Activated CD8-positive, alpha-beta memory T cell treated with anti-CD3 and anti-CD28 coated beads for 48 hours (primary cell): ENCODE measurements at places on chromosomes 6 and 20.

DNA sequence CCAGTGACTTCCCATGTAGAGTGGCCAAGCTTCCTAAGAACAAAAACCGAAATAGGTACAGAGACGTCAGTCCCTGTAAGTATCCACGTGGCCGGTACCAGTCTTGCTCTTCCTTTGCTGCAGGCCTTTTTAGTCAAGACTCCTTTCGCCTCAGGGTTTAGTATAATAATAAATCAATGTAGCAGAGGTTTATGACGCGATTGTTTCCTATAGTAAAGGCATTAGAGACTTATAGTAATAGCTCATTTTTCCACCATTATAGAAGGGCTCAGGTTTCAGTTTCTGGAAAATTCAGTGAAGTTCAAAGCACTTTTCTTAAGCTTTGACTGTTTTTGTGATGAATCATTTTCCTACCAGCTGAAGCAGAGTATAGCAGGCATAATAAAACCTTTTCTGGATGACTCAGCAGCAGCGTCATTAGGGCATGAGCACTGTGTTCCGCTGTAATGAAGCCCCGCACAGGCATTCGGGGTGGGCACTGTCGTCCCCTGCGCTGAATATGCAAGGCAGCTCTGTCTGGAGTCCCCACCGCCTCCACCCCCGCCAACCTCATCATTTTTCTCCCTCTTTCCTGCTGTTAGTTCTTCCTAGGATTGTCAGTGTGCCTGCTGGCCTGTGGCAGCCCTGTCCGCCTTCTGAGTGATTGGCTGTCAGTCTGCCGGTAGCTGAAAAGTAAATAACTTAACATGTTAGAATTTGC is 51.3 kb downstream of the PTPN1 start:
- DNase-seq: peak; percentile 48

DNA sequence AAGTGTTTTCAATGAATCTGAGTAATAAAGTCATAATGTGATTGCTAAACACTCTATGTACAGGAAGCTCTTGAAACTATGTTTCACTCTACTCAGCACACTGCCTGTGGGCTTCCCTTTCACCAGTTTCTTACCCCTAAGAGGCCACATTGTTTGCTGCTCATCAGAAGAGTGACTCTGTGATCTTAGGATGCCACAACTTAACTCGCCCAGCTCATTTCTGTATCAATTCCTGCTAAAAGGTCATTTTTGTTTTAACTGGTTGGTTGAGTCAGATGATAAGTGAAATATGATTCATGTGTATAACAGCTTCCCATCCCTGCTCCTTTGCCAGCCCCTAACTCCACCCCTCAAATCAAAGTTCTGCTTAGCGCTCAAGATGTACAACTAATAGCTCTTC is 9.8 kb upstream of the NDUFAF4 start:
- no peak for DNase-seq

DNA sequence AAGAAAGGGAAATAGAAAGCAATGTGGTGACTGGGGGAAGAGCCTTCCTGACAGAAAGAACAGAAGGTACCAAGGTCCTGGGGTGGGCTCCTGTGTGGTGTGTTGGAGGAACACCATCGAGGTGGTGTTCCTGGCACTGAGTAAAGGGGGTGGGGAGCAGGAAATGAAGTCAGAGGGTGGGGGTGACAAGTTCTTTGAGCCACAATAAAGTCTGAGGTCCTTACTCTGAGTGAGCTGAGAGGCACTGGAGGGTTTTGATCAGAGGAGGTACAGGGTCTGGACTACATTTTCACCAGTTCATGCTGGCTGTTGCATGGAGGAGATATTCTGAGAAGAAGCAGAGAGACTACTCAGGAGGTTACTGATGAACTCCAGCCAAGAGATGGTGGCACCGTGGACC is 198.2 kb downstream of the GMPR start:
- no peak for DNase-seq

- DNase-seq: no peak
These were observed 59.4 kb upstream of the GNRH2 start for GRCh38 chr20:2984028-2984501.

- DNase-seq: no peak
These were observed 231.2 kb upstream of the PLN start for GRCh38 chr6:118316796-118317384.

- DNase-seq: no peak
These were observed 257.7 kb upstream of the OPRM1 start for GRCh38 chr6:153781306-153781705.

- no peak for DNase-seq
These were observed 28.3 kb upstream of the OCSTAMP start for GRCh38 chr20:46578745-46579144.

DNA sequence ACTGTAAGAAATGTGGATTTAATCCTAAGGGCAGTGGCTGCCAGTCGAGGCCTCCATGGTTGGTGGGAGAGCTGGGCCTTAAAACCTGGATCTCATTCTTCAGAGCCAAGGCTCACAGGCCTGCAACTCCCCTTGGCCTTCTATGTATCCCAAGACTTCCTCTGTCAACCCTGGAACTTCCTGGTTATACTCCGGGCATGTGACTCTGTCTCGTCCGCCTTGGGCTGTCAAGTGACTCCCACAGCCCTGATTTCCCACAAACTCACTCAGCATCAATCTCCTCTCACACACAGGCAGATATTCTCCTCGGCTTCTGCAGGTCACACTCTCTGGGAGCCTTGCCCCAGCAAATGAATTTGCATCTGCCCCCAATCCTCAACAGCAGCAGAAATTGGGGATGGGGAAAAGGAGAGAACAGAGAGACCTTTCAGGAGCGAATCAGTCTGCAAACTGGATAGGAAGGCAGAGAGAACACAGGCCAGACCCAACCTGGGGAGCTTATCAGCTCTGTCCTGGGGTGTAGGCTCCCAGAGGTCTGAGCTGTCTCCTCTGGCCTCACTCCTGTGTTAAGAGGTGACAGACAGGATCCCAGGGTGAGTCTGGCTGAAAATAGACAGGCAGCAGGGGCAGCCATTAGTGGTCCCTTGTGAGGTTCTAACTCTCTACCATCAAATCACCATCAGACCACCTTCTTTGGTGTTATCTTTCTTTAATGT is 30.4 kb upstream of the PREX1 start:
- no peak for DNase-seq

- no peak for DNase-seq
These were observed 87.0 kb downstream of the CDH22 start for GRCh38 chr20:46221256-46221833.

GRCh38 chr6:140966676-140967075 is 1166.0 kb upstream of the GJE1 start:
- no peak for DNase-seq

GRCh38 chr6:36967301-36967700 is 12.8 kb downstream of the PI16 start:
- DNase-seq: no peak

DNA sequence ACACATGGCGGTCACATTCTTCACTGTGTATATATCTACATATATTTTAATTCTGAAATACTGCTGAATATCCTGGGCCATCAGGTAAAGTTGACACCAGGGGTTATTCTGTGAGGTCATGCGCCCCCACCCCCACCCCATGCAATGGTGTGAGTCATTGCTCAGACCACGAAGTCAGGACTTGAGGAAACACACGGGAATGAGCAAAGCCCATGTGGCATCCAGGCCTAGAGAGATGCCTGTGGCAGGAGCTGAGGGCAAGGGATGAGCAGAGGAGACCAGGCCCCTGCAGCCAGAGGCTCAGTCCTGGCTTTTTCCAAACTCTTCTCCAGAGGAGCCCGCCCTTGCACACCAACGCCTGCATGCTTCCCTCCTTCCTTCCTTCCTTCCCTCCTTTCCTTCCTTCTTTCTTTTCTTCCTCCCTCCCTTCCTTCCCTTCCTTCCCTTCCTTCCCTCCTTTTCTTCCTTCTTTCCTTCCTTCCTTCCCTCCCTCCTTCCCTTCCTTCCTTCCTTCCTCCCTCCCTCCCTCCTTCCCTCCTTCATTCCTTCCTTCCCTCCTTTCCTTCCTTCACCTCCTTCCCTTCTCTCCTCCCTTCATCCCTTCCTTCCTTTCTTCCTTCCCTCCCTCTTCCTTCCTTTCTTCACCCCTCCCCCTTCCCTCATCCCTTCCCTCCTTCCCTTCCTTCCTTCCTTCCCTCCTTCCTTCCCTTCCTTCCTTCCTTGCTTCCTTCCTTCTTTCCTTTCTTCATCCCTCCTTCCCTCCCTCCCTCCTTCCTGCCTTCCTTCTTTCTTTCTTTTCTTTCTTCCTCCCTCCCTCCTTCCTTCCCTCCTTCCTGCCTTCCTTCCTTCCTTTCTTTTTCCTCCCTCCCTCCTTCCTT is 72.0 kb upstream of the INSM1 start:
- DNase-seq: no peak

GRCh38 chr20:35506179-35506578 is 23.3 kb downstream of the C20orf173 start:
- DNase-seq: no peak

- no peak for DNase-seq
These were observed 135.2 kb upstream of the TCF21 start for GRCh38 chr6:133753756-133754155.

DNA sequence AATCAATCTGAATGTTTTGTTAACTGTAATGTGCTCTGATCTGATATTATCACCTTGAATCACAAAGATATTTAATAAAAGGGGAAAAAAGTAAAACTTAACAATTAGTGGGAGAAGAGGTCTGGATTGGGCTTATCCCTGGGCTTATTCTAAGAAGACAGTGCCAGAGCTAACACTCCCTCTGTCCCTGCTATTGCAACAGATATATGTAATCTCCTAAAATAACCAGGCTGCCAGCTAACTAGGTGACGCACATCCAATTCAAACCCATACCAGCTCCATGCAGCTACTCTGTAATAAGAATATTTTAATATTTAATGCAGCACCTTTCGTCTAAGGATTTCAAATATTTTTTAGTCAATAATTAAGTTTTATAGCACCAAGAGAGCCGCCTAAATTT is 330.1 kb upstream of the MARCKS start:
- no peak for DNase-seq

DNA sequence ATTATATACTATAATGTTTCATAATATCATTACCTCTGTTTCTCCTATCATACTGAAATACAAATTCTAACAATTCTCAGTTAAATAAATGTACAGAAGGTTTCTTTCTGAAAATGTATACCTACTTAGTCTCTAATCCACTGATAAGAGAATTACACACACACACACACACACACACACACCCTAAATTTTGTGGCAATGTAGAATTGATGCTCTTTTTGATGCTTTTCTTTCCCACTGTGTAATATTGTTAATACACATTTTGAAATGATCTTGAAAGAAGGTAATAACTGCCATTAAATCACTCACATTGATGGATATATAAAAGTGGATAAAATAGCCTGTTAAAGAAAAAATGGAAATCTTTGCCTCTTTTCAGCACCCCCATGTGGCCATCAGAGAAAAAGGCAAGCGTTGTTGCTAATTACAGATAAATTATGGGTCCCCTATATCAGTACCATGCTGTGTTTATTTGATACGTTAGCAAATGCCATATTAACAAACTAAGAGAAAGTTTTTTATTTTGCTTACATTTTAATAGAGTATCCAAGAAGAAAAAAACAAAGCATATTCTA is 76.6 kb upstream of the VGLL2 start:
- no peak for DNase-seq

DNA sequence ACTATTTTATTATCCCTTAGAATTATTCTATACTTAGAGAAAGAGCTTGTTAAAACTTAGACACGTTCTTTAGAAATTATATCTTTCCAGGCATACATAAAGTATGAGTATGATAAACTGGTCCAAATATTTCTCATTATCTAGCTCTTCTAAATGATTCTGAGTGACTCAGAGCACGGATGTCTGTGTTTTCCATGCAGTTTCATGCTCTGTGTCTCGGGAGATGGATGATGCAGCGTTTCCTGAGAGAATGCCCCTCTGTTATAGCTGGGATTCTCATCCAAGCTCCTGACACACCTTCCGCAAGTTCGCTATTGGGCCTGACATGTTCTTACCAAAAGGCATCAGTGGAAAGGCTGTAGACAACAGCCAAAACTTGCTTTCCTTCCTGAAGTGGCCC is 19.3 kb downstream of the SIRT5 start:
- no peak for DNase-seq

- no peak for DNase-seq
These were observed 1.1 kb downstream of the DEF6 start for GRCh38 chr6:35298625-35299140.

DNA sequence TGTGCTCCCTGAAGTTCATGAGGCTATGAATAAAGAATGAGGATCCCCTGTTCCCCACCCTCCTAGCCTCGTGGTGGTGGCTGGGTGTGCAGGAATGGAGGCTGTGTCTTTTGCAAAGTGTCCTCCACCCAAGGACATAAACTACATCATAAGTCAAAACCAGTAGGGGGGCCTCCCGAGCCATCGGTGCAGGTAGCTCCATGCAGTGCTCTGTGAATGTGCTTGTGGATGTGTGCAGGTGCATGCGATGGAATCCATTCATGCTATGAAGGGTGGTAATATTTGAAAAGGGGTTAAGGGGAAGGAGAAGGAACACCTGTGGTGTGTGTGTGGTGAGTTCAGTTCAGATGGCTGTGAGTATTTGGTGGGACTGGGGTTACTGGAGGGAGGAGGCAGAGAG is 197.3 kb downstream of the NRN1 start:
- no peak for DNase-seq

DNA sequence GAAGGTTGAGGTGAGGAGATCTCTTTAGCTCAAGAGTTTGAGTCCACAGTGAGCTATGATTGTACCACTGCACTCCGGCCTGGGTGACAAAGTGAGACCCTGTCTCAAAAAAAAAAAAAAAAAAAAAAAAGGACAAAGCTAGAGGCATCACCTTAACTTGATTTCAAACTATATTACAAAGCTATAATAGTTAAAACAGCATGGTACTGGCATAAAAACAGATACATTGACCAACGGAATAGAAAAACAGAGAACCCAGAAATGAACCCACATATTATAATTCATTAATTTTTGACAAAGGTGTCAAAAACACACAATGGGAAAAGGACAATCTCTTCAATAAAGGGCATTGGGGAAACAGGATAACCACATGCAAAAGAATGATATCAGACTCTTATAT is 50.8 kb upstream of the MBOAT1 start:
- no peak for DNase-seq
